ENCODE measurements at places on chromosomes 1 and 21.
A peak's percentile ranks its signal among the peaks of the same experiment; 100 is the strongest.

DNA sequence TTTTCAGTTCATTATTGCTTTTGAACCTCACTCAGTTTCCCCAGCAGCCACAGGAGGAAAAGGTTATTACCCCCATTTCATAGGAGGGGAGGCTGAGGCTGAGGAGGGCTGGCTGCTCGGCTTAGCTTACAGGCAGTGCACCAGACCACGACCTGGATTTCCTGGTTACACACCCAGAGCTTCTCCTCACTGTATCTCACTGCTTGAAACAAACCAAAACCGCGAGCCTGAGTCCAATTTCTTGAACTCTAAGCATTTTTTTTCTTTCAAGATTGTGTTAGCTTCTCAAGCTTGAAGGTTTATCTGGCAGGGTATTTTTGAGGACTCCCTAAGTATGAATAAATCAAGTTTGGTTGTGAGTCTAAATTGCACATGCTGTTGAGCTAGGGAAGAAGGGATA is 188.9 kb upstream of the EDN2 start:
- DNase-seq: no peak

GRCh38 chr1:221100611-221101010 is 221.4 kb downstream of the HLX start:
- DNase-seq: no peak

- no peak for DNase-seq
Observed at GRCh38 chr1:51924455-51924854, 45.9 kb upstream of the NRDC start.

DNA sequence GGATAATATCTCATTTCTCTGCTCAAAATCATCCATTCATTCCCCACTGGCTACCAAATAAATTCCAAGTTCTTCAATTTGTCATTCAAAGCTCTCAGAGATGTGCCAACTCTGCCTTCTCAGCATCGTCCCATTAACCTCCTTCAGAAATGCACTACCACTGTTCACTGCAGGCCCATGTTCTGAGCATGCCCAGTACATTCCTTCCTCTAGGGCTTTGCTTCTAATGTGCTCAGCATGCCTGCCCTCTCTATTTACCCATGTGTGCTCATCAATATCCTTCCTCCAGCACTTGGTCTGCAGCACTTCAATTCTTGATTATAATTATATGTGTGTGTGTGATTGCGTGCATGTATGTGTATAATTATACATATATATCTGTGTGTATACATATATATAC is 36.1 kb upstream of the RGS8 start:
- DNase-seq: no peak

GRCh38 chr1:56564615-56565014 is 14.7 kb downstream of the PLPP3 start:
- no peak for DNase-seq

GRCh38 chr1:202049129-202049528 is 38.7 kb downstream of the ELF3 start:
- DNase-seq: peak; percentile 37

GRCh38 chr1:9037476-9038337 is 11.5 kb upstream of the SLC2A7 start:
- no peak for DNase-seq

- no peak for DNase-seq
Observed at GRCh38 chr1:41714638-41715389, 203.9 kb downstream of the HIVEP3 start.

DNA sequence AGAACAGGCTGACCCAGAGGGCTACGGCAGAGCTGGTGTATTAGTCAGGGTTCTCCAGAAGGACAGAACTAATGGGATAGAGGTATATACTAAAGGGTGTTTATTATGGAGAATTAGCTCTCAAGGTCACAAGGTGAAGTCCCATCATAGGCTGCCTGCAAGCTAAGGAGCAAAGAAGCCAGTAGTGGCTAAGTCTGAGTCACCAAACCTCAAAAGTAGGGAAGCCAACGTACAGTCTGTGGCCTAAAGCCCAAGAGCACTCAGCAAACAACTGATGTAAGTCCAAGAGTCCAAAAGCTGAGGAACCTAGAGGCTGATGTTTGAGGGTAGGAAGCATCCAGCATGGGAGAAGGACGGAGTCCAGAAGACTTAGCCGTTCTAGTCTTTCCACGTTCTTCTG is 179.2 kb downstream of the BACH1 start:
- no peak for DNase-seq

GRCh38 chr1:182714546-182714945 is 30.2 kb upstream of the RGS8 start:
- DNase-seq: no peak

DNA sequence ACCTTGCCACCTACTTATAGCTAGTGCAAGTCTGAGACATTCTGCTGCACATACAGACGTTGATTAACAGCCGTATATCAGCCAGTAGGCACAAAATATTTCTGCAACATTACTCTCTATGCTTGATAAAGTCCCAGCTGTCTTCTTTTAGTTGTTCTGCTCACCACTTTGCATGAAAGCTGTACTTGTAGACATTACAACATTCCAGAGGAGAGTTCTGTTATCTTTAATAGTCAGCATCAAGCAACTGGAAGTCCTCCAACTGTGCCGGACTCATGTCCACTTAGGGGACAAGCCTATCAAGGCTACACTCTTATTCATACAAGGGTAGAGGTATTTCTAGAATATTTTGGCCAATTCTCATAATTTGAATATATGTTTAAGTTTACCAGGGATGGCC is 50.0 kb downstream of the CACHD1 start:
- no peak for DNase-seq

- no peak for DNase-seq
Observed at GRCh38 chr1:227885135-227885647, 62.5 kb downstream of the WNT9A start.

GRCh38 chr1:150987924-150988323 is 5.8 kb downstream of the ANXA9 start:
- DNase-seq: peak; percentile 81

DNA sequence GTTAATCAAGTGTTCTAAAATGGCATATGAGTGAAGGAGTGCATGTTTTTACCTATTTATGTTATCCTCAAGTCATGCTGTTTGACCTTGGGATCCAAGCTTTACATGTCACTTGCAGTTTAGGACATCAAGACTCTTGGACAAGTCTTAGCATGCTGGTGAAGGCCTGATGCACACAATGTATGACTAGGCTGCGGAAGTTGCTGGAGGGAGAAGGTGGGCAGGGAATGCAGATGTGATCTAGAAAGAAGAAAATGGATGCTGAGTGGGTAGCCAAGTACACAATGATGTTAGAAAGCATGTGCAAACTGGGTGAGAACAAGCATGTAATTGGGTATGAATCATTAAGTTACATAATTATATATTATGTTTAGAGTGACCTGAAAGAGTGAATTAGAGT is 301.8 kb downstream of the BRINP2 start:
- no peak for DNase-seq

DNA sequence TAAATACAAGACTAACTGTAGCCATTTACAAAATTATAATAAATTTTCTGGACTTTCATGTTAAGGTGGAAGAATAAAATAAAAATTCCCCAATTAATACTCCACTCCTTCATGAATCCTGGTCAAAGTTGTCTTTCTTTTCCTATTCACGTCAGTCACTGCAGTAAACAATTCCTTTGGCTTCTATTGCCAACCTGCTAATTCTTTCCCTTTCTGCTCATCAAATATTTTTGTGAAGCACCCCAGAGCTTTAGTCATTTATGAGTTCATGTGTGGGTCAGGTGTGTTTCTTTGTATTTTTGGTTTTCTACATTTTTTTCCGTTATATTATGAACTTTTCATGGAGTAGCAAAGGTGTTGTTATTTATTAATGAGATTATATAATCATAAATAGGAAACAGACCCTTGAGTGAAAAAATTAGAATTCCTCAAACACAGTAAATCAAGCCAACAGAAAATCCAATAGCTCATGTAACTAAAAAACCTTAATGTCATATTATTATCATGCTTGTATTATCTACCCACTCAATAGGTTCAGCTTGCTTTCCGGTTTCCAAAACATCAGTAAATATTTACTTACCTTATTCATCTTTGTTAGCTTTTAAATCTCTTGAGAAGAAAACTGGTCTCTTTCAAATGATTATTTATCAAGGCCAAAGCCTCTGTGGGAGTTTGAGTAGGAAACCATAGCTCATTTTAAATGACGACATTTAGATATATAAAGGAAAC is 29.6 kb upstream of the PLA2G4A start:
- peak; percentile 15 for DNase-seq
